CD4-positive, CD25-positive, alpha-beta regulatory T cell (primary cell): ENCODE measurements at places on chromosomes 3 and 15. TPM values are rescaled to one million over a fixed set of nuclear protein-coding genes. Genes with fewer than 3 reads are reported as not detected.

The MYNN gene
- 12.4 TPM for polyA plus RNA-seq

The RBP2 gene
- not detected for polyA plus RNA-seq

The HCLS1 gene
- polyA plus RNA-seq: 470 TPM

The GPR160 gene
- 1.5 TPM for polyA plus RNA-seq

The VILL gene
- 15.5 TPM for polyA plus RNA-seq

The SLC38A3 gene
- not detected for polyA plus RNA-seq

The MKRN3 gene
- polyA plus RNA-seq: 2.3 TPM

The ALPK3 gene
- not detected for polyA plus RNA-seq

The PDIA5 gene
- 1.7 TPM for polyA plus RNA-seq

The RASGRP1 gene
- polyA plus RNA-seq: 74.5 TPM

The PCSK6 gene
- 0.33 TPM for polyA plus RNA-seq

The PCLAF gene
- 9.1 TPM for polyA plus RNA-seq

The LMAN1L gene
- not detected for polyA plus RNA-seq

The U2SURP gene
- 114 TPM for polyA plus RNA-seq
